Mesenteric fat pad (tissue), 1 donor: ENCODE measurements at places on chromosomes 7 and 10.

- DNase-seq: no peak
Measured at GRCh38 chr7:2024567-2024918, 208.2 kb downstream of the MAD1L1 start.

DNA sequence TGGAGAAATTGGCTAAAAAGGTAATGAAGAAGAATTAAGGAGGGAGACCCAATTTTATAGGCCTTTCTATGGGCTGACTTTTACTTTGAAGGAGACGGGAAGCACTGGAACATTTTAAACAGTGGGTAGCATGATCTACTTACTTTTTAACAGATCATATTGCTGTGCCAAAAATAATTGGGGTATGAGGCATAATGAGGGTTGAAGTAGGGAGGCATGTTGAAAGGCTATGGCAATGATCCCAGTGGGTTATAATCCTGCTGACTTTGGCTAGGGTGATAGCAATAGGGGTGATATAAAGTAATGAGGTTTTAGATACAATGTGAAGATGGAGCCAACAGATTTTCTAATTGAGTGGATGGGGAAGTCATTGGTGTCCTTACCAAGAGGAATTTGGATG, 73.2 kb downstream of the GPR37 start:
- no peak for DNase-seq

GRCh38 chr7:36787933-36788378, 63.7 kb upstream of the AOAH start:
- no peak for DNase-seq

DNA sequence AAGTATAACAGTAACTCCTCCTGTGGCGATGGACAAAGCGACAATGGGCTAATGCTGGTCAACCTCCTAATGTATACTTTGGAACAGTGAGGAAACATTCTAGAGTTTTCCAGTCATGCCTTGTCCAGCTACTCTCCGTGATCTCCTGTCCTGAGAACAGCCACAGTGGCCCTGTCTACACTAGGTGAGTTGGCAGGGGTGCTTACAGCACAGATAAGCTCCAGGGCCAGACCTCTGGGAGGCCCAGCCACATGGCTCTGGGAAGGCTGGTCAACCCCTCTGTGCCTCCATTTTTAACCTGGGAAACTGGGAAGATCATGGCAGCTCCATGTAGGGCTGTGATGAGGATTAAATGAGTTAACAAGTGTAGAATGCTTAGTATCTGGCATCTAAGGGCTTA, 57.0 kb downstream of the CLEC2L start:
- no peak for DNase-seq

GRCh38 chr10:5960070-5960972, 17.0 kb downstream of the IL15RA start:
- peak; percentile 74 for DNase-seq

DNA sequence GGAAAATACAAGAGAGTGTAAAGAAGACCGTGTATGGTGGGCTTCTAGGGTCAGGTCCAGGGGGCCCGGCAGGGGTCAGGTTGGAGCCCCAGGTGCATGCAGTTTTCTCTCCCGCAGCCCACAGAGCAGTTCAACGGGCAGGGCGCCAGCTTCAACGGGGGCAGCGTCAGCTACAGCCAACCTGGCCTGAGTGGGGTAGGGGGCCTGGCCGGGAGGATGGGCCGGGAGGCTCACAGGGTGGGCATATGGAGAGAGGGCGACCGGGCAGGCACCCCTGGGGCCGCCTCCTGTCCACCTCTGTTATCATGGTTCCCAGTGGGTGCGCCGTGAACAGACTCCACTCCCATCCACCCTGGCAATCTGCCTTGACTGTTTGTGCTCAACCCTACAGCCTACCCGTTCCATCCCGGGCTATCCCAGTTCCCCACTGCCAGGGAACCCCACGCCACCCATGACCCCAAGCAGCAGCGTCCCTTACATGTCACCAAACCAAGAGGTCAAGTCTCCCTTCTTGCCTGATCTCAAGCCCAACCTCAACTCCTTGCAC, 11.5 kb downstream of the ZMIZ2 start:
- DNase-seq: no peak

GRCh38 chr10:96655461-96656197, 64.7 kb downstream of the PIK3AP1 start:
- no peak for DNase-seq

DNA sequence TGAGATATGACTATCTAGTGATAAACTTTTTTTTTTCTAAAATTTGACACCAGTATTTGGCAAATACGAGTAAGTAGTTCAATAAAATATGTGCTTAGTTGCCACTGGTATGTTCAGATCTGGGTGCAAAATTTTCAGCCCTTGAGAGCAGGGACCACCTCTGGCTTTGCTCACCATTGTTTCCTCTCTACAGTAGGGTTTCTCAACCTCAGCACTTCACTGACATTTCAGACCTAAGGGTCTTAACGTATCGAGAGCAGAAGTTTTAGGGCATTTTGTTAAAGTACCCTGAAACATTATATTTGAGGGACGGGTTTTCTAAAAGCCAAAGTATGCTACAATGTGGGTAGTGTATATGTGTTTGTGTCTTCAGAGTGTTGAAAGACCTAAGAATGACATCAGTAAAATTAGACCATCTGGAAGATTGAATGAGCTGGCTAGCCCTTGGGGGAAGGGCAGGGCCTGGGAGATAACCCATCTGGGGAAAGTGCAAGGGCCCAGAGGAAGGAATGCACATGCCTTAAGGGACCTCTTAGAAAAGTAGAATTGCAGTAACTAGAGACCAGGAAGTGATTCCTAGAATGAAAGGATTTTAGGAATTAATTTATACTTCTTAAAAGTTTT, 11.8 kb downstream of the BZW2 start:
- DNase-seq: no peak

DNA sequence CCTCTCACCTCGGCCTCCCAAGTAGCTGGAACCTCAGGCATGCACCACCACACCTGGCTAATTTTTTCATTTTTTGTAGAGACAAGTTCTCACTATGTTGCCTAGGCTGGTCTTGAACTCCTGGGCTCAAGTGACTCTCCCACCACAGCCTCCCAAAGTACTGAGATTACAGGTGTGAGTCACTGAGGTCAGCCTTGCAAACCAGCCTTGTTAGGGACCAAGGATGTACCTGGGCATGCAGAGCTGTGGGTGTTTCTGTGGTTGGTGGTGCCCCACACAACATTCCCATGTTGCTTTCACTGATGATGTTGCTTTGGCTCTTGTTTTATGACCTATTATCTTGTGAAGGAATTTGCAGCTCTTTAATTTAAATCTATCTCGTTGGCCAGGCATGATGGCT, 54.8 kb downstream of the OTUD1 start:
- no peak for DNase-seq

DNA sequence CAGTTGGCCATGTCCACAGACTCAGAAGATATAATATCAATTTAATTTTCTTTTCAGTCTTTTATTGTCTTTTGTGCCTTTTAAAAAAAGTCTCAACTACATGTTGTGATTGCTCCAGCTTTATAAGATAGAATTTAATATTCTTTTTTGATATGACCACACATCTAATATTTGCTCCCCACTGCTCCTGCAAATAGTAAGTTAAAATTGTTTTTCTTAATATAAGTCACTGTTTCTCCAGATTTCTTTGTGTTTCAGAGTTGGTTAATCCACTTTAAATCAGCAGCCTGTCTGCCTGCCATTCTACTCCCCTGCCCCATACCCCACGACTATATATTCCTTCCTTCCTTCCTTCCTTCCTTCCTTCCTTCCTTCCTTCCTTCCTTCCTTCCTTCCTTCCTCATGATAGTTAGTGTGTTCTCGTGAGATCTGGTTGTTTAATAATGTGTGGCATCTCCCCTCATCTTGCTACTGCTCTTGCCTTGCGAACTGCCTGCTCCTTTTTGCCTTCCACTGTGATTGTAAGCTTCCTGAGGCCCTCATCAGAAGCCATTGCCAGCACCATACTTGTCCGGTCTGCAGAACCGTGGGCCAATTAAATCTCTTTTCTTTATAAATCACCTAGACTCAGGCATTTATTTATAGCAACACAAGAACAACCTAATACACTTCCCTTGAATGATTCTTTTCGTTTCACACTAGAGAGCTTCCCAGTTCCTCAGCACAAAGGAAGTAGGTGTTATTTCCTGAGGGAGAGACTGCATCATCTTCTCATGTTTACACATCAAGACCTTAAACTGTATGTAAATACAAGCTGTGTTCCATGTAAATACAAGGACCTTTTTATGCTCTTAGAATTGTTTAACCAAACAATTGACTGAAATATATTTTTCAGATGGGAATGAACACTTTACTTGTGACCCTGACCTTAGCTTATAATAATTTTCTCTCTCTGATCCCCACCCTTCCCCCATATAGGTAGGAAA, 24.5 kb downstream of the TAS2R16 start:
- no peak for DNase-seq

GRCh38 chr10:119161680-119162451, 3.6 kb downstream of the SFXN4 start:
- peak; percentile 55 for DNase-seq

GRCh38 chr10:126239844-126240243, 148.4 kb downstream of the ADAM12 start:
- DNase-seq: no peak

DNA sequence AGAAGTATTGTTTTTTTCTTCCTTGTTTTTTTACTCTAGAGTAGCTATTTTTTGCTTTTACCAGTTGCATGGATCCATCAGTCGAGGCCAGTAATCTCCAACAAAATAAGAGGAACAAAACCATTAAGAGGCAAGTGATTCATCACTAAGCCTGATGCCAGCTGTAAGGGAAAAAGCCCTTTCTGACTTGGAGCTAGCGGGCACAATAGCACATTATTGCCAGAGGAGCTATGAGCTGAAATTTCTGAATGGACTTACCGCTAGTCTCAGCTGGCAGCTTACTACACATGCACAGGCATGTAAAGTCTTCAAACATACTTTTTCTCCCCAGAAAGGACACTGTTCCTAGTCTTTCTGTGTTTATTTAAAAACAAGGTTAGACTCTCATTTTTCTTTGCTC, 41.6 kb upstream of the PTPRZ1 start:
- DNase-seq: no peak

- no peak for DNase-seq
Measured at GRCh38 chr10:109277456-109277855, 645.9 kb downstream of the XPNPEP1 start.

GRCh38 chr7:36280840-36281812, 108.5 kb upstream of the ANLN start:
- no peak for DNase-seq

GRCh38 chr10:88652616-88653015, 11.6 kb upstream of the LIPF start:
- DNase-seq: no peak

DNA sequence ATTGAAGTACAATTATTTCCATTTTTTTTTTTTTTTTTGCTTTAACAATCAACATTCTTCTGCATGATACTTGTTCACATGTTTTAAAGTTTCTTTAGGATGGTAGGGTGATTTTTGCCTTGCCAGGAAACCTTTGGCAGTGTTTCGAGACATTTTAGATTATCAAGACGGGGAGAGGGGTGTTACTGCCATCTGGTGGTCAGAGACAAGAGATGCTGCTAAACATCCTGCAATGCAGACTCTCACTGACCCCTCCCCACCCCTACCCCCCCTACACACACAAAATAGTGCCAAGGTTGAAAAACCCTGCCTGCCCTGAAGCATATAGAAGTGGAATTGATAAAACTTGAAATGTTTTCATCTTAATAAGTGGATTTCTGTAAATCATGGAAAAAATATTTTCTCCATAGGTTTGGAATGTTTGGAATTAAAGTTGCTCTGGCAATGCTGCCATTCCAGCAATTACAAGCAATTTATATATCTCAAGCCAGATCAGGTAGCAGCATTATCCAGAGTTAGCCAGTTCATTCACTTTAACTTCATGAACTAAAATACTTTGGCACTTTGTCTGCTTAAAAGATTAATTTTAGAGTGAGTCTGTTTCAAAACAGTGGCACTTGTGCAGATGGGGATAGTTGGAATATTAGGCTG, 62.1 kb downstream of the SDHAF3 start:
- DNase-seq: no peak

DNA sequence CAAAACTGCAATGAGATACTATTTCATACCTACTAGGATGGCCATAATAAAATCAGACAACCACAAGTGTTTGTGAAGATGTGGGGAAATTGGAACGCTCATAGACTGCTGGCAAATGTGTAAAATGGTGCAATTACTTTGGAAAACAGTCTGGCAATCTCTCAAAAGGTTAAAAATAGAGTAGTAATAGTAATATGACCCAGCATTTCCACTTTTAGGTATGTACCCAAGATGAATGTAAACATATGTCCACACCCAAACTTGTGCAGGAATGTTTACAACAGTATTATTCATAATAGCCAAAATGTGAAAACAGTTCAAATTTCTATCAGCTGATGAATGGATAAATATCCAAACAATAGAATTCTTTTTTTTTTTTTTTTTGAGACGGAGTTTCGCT, 731.6 kb upstream of the ANKRD30A start:
- DNase-seq: no peak

DNA sequence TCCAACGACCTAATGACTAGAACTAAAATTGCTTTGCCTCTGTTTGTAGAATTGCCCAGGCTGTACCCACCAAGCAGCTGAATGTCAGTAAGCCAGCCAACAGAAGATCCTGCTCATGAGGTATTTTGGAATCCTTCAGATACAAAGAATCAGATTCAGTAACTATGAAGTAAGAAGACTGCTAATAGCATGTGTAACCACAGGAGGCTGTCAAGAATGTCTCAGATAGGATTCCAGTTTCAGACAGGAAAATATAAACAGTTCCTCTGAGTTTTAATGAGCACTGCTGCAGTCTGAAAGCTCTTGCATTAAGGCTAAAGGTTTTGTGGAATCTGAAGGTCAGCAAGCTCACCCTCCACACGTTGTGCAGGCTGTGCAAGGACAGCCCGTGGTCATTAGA, 112.6 kb upstream of the ADAM12 start:
- DNase-seq: no peak

GRCh38 chr10:29877793-29878491, 181.4 kb downstream of the JCAD start:
- DNase-seq: no peak
